ENCODE measurements at places on chromosomes 6 and 20. TPM values are rescaled to one million over a fixed set of nuclear protein-coding genes. Genes with fewer than 3 reads are reported as not detected.

Gene ARFGEF3
- total RNA-seq = not detected

Gene RFX6
- not detected for total RNA-seq

Gene TRIM10
- total RNA-seq = not detected

Gene FAM83C
- not detected for total RNA-seq

Gene CST2
- not detected for total RNA-seq

Gene SYTL3
- total RNA-seq = 41.2 TPM

Gene TSPO2
- not detected for total RNA-seq

Gene NOTCH4
- total RNA-seq = 0.53 TPM

- no peaks in the 10 kb centered on the region for H3K4me1 ChIP-seq
- H3K27me3 ChIP-seq = peaks cover 6% of the 10 kb centered on the region
- DNase-seq = no peak
- no peak overlapping the region for H3K4me3 ChIP-seq
These were observed 264.7 kb downstream of the DLL1 start for GRCh38 chr6:170025935-170026750.

GRCh38 chr20:22910287-22910852, 124.7 kb upstream of the SSTR4 start:
- H3K4me3 ChIP-seq = no peak overlapping the region
- H3K4me1 ChIP-seq = no peaks in the 10 kb centered on the region
- no peak for DNase-seq
- H3K36me3 ChIP-seq = no peaks in the 10 kb centered on the region
- H3K27ac ChIP-seq = no peak overlapping the region
- no peaks in the 10 kb centered on the region for H3K27me3 ChIP-seq

DNA sequence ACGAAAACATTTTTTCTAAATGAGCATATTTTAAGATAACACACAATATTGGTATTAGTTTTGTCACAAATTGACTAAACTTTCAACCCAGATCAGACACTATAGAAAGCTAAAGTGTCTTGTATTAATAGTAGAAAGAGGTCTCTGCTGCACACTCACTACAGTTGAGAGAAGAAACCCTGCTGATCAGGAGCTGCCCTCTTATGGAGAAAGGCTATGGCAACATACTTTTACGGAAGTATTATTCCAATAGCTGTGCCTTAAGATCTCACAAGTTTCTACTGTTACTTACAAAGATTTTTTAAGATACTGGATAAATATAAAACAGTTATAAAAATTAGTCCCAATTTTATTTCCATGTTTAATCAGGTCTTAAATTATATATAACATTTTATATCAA, 155.7 kb downstream of the RIMS1 start:
- no peaks in the 10 kb centered on the region for H3K4me1 ChIP-seq
- no peak overlapping the region for H3K27ac ChIP-seq
- no peaks in the 10 kb centered on the region for H3K27me3 ChIP-seq
- H3K4me3 ChIP-seq = no peak overlapping the region
- no peaks in the 10 kb centered on the region for H3K36me3 ChIP-seq

DNA sequence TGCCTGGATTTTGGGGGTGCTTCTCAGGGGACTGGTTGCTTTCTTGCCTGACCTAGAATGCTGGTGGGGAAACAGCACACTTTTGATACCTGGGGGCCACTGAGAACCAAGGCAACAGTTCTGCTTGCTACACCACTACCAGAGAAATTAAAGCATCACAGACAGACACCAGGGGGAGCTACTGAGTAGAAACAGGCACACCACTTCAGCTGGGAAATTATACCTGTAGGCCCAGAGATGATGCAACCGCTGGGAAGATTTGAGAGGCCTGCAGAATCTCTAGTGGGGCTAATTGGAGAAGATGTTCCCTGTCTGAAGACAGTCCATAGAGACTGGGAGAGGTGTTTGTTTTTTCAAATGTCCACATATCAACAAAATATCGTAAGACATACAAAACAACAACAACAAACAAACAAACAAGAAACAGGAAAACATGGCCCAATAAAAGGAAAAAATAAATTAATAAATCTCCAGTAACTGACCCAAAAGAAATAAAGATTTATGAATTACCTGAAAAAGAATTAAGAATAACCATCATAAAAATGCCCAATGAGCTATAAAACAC, 129.4 kb upstream of the RIN2 start:
- H3K36me3 ChIP-seq = no peaks in the 10 kb centered on the region
- no peak overlapping the region for H3K27ac ChIP-seq
- DNase-seq = no peak
- no peak overlapping the region for H3K4me3 ChIP-seq
- H3K27me3 ChIP-seq = no peaks in the 10 kb centered on the region

DNA sequence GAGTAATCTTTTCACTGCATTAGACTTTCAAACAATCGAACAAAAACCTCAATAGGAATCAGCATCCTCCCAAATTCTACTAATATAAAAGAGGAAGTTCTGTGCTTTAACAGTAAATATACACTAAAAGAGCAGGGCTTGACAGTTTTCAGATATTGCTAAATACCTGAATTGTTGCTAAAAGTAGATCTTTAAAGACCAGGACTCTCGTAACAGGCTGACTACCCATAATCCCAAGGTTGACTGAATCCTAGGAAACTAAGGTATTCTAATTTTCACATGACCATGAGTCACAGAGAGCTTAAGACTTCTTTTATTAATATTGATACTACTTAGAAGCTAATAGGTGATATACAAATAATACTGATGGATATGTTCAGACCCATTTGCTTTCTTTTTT, 10.1 kb downstream of the CD164 start:
- H3K4me1 ChIP-seq = peaks cover 18% of the 10 kb centered on the region
- H3K27me3 ChIP-seq = no peaks in the 10 kb centered on the region
- DNase-seq = no peak
- peaks cover 95% of the 10 kb centered on the region for H3K36me3 ChIP-seq
- H3K27ac ChIP-seq = no peak overlapping the region
- no peak overlapping the region for H3K4me3 ChIP-seq

- no peaks in the 10 kb centered on the region for H3K4me1 ChIP-seq
- no peak for DNase-seq
- H3K36me3 ChIP-seq = no peaks in the 10 kb centered on the region
- H3K27me3 ChIP-seq = no peaks in the 10 kb centered on the region
These were observed 564.8 kb downstream of the RFPL4B start for GRCh38 chr6:112911959-112912358.

DNA sequence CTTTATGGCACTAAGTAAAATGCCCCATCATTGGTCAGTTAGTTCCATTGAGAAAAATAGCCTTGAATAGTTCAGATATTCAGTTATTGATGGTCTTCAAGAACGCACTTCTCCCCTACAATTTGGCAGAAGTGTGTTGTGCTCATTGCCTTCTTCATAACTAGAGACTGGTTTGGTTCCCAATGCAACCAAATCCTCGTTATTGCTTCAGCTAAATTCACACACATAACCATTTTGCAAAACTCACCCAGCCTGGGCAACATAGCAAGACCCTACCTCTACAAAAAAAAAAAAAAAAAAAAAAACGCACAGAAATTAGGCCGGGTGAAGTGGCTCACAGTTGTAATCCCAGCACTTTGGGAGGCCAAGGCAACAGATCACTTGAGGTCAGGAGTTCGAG, 32.1 kb downstream of the ZNF217 start:
- no peak for DNase-seq
- no peak overlapping the region for H3K27ac ChIP-seq
- H3K36me3 ChIP-seq = peaks cover 18% of the 10 kb centered on the region
- peaks cover 4% of the 10 kb centered on the region for H3K4me1 ChIP-seq
- H3K27me3 ChIP-seq = no peaks in the 10 kb centered on the region
- no peak overlapping the region for H3K4me3 ChIP-seq

DNA sequence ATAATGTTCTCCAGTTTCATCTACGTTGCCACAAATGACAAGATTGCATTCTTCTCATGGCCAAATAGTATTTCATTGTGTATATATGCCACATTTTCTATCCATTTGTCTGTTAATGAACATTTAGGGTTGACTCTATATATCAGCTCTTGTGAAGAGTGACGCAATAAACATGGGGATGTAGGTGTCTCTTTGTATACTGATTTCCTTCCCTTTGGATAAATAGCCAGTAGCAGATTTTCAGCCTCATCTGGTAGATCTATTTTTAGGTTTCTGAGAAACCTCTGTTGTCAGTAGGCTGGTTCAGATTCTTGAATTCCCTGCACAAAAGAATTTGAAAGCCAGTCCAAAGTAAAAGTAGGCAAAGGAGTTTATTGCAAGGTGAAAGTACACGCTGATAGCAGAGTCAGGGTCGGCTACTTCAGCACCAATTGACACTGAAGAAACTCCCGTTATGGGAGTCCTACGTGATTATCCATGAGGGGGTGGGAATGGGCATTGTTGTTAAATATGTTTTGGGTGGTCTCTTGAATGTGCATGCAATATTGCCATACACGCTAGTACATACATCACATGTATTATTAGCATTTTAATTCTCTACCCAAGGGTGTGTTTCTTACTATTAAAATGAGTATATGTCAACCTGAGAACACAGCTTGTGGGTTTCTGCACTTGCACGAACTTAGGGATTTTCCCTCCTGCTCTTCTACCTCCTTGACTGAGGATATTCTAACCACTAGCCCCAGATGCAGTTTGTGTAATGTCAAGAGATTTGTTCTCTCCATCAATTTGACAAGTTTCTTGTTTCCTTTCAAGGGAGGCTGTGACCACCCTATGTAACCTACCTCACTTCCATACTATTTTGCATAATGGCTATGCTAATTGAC, 14.4 kb upstream of the SLC17A2 start:
- no peak overlapping the region for H3K4me3 ChIP-seq
- no peak overlapping the region for H3K27ac ChIP-seq
- no peak for DNase-seq
- H3K4me1 ChIP-seq = peaks cover 8% of the 10 kb centered on the region
- no peaks in the 10 kb centered on the region for H3K36me3 ChIP-seq

GRCh38 chr6:18262702-18263417, 1.5 kb downstream of the DEK start:
- no peaks in the 10 kb centered on the region for H3K27me3 ChIP-seq
- H3K4me1 ChIP-seq = peaks cover 34% of the 10 kb centered on the region
- peak overlapping the region; percentile 91 for H3K4me3 ChIP-seq
- H3K27ac ChIP-seq = peak overlapping the region; percentile 85
- DNase-seq = peak; percentile 51

GRCh38 chr20:6708010-6708409, 59.5 kb upstream of the BMP2 start:
- H3K4me3 ChIP-seq = no peak overlapping the region
- H3K27ac ChIP-seq = no peak overlapping the region
- H3K36me3 ChIP-seq = no peaks in the 10 kb centered on the region
- DNase-seq = no peak
- no peaks in the 10 kb centered on the region for H3K4me1 ChIP-seq
- no peaks in the 10 kb centered on the region for H3K27me3 ChIP-seq

All from CD4-positive, alpha-beta T cell (primary cell).